Heart right ventricle (tissue), 16 donors: ENCODE measurements at places on chromosomes 1 and 21. TPM values are rescaled to one million over a fixed set of nuclear protein-coding genes. Genes with fewer than 3 reads are reported as not detected.

DNA sequence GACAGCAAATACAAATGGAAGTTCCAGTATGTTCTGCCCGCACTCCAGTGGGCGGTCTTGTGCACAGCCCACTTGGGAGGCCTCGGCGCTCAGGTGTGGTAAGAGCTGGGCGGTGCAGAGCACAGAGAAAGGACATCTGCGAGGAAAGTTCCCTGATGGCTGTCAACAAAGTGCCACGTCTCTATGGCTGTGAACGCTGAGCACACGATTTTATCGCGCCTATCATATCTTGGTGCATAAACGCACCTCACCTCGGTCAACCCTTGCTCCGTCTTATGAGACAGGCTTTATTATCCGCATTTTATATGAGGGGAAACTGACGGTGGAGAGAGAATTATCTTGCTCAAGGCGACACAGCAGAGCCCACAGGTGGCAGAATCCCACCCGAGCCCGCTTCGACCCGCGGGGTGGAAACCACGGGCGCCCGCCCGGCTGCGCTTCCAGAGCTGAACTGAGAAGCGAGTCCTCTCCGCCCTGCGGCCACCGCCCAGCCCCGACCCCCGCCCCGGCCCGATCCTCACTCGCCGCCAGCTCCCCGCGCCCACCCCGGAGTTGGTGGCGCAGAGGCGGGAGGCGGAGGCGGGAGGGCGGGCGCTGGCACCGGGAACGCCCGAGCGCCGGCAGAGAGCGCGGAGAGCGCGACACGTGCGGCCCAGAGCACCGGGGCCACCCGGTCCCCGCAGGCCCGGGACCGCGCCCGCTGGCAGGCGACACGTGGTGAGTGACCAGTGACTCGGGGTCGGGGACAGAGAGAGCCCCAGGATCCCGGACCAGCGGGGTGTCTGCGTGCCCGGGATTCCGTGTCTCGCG is at the start of gene IL12RB2:
TSS of gene IL12RB2 (plus strand) at position 623 of the 810 bp plus-strand sequence. CDS start 12,496 bp downstream, outside the sequence.
- H3K4me1 ChIP-seq, result peaks cover 5% of the 10 kb centered on the region
- no peak for DNase-seq
- H3K4me3 ChIP-seq, result peak within 1 kb of the TSS; percentile 49
- no peaks in the 10 kb centered on the region for H3K36me3 ChIP-seq
- H3K27me3 ChIP-seq, result peaks cover 9% of the 10 kb centered on the region

Gene ANGPTL7
- polyA plus RNA-seq, result 0.15 TPM

Gene RGS8
- not detected for polyA plus RNA-seq

DNA sequence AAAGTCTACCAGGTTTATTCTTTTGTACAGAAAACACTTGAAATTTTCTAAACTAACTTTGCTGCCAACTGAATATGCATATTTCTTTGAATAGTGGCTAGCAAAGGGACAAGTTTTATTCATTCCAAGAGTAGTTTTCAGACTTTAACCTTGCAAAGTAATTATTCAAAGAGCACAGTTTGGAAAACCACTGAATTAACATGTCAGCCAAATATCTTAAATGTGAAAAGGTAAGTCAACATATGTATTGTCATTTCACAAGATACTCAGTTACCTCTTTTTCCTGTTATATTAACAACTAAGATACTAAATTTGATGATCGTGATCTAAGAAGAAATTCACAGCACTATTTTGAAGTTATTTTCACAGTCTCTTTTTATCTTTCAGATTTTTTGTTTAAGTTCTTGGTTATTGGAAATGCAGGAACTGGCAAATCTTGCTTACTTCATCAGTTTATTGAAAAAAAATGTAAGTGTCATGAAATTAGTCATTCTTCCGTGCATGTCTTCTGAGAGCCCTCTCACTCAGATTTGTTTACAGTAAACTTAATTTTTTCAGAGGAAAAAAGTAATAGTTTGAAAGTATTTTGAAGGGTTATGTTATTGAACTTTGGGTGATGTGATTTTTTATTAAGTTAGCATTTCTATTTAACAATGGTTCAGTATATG is 15.3 kb downstream of the RAB4A start:
- no peak overlapping the region for H3K27ac ChIP-seq
- DNase-seq, result no peak
- no peak overlapping the region for H3K4me3 ChIP-seq
- H3K4me1 ChIP-seq, result peaks cover 8% of the 10 kb centered on the region
- H3K36me3 ChIP-seq, result no peaks in the 10 kb centered on the region
- no peaks in the 10 kb centered on the region for H3K27me3 ChIP-seq

DNA sequence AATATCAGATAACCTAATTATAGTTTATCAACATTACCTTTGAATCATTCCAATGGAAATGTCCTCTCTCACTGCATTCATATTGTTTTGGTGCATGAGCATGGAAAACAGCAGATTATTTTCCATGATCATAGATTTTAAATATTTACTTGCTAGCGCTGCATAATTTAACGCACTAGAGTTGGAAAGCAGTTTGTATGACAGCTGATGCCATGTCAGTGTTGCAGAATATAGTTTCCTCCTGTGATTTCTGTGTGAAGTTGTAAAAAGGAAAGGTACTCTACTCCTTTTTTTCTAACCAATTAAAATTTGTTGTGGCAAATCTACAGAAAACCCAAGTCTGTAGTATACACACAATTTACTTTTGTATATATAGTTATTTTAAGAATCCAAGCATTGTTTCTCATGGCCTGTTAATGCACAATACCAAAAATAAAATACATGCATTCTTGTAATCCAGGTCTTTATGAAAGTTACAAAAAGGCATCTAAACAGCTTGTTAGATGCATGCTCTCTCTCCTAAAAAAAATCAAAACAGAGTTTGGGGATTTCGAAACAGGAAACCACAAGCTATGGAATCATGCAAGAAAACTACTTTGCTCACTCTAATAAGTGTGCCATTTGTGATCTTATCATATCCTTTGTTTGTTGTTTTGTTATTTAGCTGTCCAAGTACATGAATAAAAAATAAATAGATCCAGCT is 1.9 kb upstream of the ATG4C start:
- no peaks in the 10 kb centered on the region for H3K36me3 ChIP-seq
- no peak for DNase-seq
- no peaks in the 10 kb centered on the region for H3K27me3 ChIP-seq
